ENCODE measurements at places on chromosomes 12 and 14.

GRCh38 chr14:50901361-50901760 is 29.5 kb downstream of the ABHD12B start:
- DNase-seq, result no peak

- no peak for DNase-seq
Observed at GRCh38 chr12:65187665-65188064, 18.3 kb downstream of the LEMD3 start.

GRCh38 chr14:67343601-67344230 is 15.9 kb downstream of the ATP6V1D start:
- DNase-seq, result no peak

- DNase-seq, result no peak
Observed at GRCh38 chr12:26123482-26123980, 1.3 kb downstream of the BHLHE41 start.

DNA sequence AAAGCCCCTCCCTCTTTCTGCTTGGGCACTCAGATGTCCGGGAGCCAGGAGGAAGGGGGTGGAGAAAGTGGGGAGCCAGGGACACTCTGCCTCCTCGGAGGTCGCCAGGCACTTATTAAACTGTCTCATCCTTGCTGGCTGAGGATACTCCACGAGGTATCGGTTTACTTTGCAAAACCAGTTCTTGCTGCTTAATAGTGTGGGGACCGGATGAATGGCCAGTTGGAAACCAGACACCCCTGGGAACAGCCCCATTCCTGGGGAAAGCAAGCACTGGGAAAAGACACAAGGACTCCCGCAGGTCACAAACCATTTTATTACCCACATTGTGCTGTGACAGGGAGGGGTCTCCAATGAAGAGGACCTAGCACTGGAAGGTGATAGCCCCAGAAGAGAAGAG is 34.2 kb downstream of the CCDC88C start:
- no peak for DNase-seq

- DNase-seq, result no peak
Observed at GRCh38 chr12:119182701-119183493, 4.2 kb downstream of the HSPB8 start.

DNA sequence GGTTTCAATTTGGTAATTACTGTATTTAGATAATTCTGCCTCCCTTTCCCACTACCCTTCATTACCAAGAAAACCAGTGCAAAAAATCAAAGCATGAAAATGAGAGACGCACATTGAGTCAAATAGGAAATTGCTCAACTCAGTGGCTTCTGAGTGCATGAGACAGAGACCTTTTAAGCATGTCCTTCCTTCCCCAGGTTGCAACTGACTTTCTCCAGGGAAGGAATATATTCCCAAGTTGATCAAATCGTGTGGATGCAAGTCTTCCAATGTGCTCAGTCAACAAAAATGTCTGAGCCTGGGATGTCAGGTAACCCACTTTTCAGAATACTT is 12.9 kb downstream of the BMP4 start:
- DNase-seq, result no peak

DNA sequence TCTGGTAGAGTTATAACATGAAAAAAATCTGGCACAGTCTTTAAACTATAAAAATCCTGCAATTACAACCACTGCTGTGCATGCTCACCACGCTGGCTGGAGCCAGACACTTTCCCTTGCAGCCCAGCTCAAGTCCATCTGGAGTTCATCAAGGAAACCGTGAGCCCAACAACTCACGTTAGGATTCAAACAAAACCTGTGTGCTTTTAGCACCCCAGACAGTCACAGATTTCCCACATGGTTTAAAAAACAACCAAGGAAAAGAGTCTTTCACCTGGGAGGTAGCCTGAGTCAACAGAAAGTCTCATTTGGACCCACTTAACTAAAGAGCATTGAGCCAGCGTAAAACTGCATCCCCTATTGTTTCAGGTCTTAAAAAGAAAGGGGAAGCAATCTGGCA is 4.7 kb downstream of the LRIG3 start:
- no peak for DNase-seq

DNA sequence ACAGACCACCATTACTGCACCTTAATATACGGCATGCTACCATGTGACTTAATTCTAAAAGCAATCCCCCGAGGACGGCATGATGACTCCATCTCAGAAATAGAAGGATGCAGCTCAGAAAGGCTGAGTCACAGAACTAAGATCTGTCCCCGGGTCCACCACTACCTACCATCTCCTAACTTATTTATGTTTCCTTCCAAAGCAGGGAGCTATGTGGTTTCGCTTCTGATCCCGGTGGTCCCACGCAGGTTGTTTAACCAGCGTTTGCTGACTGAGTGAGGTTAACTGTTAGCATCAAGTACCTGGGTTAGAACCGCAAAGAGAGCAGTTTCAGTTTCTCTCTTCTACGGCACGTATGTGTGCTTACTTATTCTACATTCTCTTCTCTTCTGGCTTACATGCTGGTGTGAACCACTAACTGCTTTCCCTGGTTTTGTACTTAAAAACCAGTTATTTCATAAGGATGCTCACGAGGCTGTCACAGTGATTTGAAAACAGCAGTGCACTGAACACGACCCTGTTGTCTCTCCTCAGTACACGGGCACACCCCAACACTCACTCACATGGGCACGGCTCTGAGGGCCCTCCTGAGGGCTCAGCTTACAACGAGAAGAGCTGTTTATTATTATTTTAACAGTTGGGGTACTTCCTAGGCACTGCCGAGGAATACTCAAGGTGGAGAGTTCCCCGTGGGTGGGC is 66.7 kb downstream of the CCDC88C start:
- no peak for DNase-seq

DNA sequence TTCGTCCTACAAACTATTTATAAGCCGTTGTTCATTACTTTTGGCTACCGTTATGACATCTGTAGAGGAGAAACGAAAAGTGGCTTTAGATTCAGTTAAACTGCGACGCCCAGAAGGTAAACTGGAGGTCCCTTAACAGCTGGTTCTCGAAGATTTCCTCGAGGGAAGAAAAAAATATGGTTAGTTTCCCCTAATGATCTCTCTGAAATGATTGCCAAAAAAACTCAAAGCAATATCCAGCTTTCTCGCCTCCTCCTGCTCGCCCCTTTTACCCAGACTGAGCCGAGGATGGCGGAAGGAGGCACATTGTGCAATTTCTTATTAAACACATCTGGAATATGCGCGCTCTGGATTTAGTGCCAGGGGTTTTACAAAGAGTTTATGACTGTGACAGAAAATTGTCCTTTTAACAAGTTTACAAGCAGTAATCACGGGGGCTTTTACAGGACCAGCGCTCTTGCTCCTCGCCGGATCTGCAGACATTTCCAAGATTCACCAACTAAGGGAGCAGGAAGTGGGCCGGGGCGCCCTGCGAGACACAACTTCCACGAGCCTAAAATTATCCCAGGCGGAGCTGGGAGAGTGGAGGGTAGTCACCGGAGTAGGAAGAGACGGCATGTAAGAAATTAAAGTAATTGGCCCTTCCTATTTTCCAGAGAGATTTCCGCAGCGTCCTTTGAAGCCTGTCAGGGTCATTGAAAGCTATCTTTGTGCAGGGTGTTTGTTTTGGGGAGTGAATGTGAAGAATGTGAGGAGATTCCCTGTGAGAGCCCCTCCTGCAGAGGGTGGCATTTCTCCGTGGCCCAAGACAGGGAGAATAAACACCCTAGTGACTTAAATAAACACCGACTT is 5.6 kb downstream of the SIX1 start:
- no peak for DNase-seq

DNA sequence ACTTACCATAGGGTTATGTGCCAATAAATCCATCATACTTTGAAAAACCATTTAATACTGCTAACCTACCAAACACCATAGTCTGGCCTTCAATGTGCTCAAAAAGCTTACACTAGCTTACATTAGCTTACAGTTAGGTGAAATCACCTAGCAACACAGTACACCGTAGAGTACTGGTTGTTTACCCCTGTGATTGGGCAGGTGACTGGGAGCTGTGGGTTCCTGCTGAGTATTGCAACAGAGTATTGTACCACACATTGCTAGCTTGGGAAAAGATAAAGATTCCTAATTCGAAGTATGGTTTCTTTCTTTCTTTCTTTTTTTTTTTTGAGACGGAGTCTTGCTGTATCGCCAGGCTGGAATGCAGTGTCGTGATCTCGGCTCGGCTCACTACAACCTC is 5.6 kb downstream of the ATP5MC2 start:
- DNase-seq, result no peak

DNA sequence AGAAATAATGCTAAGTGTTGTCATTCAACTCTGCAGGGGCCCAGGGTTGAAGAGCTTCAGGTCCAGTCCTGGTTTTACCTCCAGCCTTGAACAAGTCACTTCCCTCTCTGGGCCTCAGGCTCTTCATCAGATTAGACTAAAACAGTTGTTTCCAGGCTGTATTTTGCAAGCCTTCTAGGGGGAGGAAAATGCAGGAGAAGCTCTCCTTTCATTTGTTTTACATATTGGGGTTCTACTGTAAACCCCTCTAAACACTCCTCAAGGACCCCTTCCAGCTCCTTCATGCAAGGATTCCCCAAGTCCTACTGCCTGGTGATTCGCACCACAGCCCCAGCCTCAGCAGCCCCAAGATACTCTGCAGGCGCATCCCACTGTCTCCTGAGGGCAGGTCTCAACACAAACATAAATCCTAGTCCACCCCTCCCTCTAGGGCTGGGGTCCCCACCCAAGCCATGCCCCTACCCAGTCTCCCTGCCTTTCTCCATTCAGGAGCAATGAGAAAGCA is 2.7 kb downstream of the SDR9C7 start:
- DNase-seq, result no peak

DNA sequence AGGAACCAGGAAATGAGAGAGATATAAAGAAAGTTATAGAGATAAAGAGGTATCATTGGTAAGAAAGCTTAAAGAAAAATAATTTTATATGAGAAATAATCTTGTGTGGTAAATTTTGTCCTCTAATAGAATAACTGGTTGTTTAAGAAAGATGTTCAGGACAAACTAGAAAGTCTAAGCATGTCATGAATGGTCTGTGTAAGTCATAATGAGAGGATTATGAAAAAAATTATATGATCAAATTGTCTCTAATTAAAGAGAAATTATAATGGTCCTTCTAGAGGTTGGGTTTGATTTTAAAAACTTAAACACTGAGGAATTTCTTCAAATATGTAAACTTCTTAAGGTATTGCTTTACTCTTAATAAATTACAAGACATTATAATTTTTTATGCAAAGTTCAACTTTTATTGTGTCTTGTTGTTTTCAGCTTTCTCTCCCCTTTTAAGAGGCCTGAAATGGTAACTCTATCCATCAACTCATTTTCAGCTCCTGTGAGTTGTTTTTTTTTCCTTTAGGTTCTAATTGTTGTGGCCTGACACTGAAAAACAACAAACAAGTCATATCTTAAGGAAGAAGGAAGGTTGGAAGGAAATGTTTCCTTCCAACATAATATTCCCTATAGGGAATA is 88.2 kb upstream of the CNOT2 start:
- no peak for DNase-seq

DNA sequence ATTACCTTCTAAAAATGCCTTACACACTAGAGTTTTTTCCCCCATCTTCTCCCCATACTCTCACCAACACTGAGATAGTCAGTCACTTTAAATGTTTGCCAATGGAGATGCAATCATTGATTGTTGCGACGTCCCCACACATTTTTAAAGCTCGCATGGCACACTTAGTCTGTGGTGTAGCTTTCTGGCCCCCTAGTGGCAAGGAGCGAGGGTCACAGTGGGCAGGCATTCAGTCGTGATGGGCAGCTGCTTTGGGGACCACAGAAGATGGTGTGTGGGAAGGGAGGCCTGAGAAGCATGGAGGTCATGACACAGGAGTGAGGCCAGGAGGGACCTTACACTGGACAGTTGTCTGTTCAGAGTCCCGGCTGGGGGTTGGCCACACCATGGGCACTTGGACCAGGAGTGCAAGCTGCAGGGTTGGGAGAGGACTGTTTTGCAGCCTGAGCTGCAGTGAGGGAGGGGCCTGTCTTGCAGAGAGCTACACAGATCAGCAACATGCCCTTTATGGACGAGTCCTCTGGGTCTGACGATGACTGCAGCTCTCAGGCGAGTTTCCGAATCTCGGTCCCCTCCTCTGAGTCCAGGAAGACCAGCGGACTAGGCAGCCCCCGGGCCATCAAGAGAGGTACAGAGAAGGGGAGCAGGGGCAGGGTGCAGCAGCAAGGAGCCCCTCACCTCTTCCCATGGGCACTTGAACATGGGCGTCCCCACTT is 28.6 kb downstream of the PIGH start:
- DNase-seq, result peak; percentile 52

DNA sequence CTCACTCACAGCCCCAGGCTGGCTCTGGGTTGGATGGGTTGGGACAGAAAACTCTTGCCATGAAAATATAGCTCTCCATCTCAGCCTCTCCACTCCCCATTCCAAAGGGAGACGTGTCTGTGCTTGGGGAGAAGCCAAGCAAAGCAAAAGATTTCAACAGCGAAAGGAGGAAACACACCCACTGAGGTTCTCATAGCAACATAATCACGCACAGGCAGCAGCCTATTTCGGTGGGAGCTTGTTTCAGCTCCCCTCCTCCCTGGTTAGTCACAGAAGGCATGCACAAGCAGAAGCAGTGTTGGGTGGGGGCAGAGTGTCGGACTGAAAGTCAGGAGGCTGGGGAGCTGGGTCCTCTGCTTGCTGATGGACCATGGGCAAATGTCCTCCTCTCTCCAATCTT is 1.9 kb upstream of the PRMT8 start:
- DNase-seq, result no peak

DNA sequence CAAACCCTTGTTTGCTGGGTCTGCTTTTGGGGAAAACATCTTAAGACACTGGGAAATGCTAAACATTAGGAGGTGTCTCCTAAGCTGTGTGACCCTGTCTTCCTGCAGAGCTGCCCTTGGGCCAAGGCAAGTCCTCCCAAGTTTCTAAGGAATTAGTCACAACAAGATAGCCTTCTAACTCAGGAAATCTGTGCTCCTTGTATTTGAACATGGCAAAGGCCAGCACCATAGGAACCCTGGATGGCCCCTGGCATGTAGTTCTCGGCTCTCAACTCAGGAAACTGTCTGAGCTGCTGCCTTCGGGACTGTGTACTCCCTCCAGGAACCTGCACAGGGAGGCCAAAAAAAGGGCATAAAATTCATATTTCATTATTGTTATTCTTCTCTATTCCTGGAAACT is 37.6 kb upstream of the LTBP2 start:
- no peak for DNase-seq

DNA sequence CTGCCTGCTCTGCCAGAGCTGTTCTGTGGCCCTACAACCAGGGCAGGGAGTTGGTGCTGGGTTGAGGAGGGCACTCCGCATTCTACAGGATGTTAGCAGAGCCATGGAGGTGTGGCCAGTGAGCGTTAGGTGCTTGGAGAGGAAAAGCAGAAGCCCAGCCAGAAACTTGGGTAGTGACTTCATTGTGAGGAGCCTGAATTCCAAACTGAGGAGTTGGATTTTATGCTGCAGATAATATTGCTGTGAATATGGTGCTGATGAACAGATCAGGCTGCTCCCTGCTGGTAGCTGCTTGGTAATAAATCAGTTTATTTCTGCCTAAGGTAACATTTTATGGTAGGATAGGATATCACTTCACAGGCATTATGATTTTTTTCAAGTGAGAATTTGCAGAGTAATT is 7.1 kb upstream of the CCDC175 start:
- no peak for DNase-seq

Data from activated CD4-positive, CD25-positive, alpha-beta regulatory T cell (primary cell).